ENCODE measurements at places on chromosomes 7 and 10.

DNA sequence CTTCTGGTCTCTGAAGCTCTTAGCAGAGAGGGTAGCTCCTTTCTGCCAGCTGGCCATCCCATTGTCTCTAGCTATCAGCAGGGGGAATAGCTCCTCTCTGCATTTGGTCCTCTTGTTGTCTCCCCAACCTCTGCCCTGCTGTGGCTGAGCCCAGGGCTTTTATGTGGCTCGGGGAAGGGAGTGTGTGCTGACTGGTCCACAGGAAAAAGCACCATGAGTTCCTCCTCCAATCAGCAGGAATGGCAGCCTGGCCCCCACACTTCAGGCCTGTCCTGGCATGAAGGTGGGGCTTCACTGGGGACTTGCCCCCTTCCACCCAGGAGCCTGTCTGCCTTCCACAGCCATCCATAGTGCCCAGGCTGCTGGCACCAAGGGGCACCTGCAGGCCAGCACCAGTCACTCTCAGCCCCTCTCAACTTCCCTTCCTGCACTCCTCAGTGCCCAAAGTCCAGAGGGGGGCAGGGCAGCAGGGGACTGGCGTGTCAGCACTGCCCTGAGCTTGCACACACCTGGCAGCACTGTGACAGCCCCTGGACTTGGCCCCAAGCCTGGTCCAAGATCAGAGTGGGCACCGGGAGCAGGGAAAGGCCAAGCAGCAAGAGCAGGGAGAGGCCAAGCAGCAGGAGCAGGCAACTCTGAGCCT is 36.2 kb downstream of the NOLC1 start:
- no peak for DNase-seq

GRCh38 chr10:86413046-86413728 is 46.6 kb upstream of the GRID1 start:
- no peak for DNase-seq

DNA sequence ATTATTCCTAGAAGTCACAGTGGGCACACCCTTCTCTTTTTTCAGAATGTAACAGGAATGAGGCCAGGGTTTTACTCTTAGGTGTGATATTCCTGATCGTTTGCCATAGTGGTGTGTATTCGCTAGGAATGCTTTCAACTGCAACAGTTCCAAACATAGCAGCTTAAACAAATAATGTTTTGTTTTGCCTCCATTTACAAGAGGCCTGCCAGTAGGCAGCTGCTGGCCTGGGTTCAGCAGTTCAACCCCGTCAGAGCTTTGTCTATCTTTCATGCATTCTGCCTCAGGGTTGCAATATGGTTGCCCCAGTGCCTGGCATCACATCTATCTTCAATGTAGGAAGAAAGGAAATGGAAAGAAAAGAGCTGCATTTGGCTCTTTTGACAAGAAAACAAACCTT is 21.7 kb upstream of the RET start:
- DNase-seq, result no peak

GRCh38 chr7:28697913-28698563 is 260.1 kb downstream of the TRIL start:
- DNase-seq, result no peak

- no peak for DNase-seq
These were observed 53.5 kb downstream of the ABLIM1 start for GRCh38 chr10:114604357-114605130.
